ENCODE measurements at places on chromosomes 11 and 22.

DNA sequence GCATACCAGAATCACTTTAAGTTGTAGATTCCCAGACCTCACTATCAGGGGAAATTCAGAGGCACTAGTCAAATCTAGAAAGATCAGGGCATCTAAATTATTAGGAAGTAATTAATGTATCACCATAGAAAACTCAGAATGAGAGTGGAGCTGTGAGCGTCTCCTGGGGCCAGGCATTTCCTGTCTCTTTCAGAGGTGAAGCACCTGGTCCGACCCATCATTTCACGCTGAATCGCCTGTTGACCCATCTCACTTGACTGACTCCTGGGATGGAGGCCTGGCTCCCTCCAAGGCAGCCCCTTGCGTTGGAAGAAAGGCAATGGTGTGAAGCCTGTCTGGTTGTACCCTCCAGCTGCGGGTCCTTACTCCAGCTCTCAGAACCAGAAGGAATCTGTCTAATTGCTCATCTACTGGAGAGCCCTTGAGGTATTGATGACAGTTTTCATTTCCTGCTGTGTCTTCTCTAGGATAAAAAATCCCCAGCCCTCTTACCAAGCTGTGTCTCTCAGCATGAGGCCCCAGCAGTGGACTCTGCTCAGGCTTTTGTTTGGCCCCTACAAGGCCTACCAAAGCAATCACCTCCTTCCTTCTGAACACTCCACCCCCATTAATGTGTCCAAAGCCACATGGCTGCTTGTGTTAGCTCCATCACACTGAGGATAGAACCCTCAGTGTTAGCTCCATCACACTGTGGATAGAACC is 93.2 kb upstream of the SYT13 start:
- DNase-seq: no peak

GRCh38 chr11:132999516-132999915 is 532.8 kb downstream of the OPCML start:
- DNase-seq: no peak

GRCh38 chr22:23499845-23500500 is 80.1 kb downstream of the IGLL1 start:
- DNase-seq: no peak

- DNase-seq: no peak
Observed at GRCh38 chr11:37688456-37688855, 1090.4 kb upstream of the RAG2 start.

- no peak for DNase-seq
Observed at GRCh38 chr22:30435674-30436126, 10.1 kb downstream of the MTFP1 start.

- DNase-seq: peak; percentile 47
Observed at GRCh38 chr11:72041364-72042063, 38.8 kb downstream of the NUMA1 start.

DNA sequence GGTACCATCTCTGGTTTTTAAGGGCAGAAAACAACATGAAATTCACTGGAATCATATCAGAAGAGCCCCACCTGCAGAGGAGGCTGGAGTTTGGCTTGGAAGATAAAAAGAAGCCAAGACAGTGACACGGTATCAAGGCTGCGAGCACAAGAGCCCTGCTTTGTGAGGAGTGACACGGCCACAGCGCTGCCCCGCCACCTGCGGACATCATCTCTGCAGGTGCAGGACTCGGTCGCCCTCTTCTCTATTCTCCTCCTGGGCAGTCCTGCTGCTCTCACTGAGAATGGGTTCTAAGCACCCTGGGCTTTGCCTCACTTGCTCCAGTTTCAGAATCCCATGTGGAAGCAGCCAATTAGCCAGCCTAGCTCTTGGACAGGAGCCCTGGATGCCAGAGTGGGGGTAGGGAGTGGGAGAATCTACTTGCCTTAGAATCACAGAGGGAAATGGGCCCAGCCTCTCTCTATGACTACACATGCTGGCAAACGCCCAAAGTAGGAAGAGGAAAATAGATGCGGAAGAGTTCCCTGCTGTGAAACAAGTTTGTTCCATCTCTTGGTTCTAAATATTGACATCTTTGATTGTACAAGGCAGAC is 17.1 kb downstream of the APOL4 start:
- peak; percentile 69 for DNase-seq

- DNase-seq: no peak
Observed at GRCh38 chr11:44976576-44976975, 25.9 kb upstream of the TP53I11 start.

DNA sequence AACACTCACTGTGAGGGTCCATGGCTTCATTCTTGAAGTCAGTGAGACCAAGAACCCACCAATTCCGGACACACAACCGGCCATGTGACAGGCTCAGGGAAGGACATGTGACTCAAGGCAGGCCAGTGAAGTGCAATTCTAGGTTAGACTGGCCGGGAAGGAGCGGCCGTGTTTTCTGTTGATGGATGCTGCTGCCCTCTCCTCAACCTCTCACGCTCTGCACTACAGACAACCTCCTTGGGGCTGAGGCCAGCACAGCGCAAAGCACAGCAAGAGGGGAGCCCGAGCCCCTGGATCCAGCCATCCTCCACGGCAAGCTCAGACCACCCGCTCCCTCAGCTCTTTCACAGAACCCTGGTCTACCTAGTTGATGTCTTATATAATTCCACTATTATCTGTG is 2.8 kb downstream of the NUDT8 start:
- DNase-seq: no peak

GRCh38 chr22:21055564-21055834 is 9.8 kb downstream of the LRRC74B start:
- DNase-seq: no peak

All from stromal cell of bone marrow (primary cell).